ENCODE measurements at places on chromosomes 3 and 15.
A peak's percentile ranks its signal among the peaks of the same experiment; 100 is the strongest.

GRCh38 chr15:83299462-83299861, 15.0 kb upstream of the BNC1 start:
- DNase-seq: no peak

GRCh38 chr3:37052860-37053259, 59.5 kb downstream of the MLH1 start:
- no peak for DNase-seq

GRCh38 chr15:45454814-45455213, 67.7 kb downstream of the SLC30A4 start:
- peak; percentile 46 for DNase-seq

- DNase-seq: no peak
These were observed 1163.5 kb downstream of the ROBO1 start for GRCh38 chr3:78604341-78604740.

DNA sequence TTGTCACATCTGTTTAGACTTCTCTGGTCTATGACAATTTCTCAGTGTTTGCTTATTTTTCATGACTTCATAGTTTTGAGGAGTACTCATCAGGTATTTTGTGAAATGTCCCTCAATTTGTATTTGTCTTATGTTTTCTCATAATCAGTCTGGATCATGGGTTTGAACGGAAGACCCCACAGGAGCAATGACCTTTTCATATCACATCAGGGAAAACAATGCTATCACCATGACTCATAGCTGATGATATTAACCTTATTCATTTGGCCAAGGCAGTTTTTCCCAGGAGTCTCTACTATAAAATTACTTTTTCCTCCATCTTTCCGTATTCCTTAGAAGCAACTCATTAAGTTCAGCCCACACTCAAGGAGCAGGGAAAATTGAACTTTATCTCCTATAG, 32.7 kb downstream of the AADACL2 start:
- no peak for DNase-seq
